ENCODE measurements at places on chromosomes 1 and 21. TPM values are rescaled to one million over a fixed set of nuclear protein-coding genes. Genes with fewer than 3 reads are reported as not detected.

The OPRD1 gene
- not detected for total RNA-seq

The ZNF648 gene
- total RNA-seq, result 0.08 TPM

The RPS8 gene
- total RNA-seq, result 2,198 TPM

The FCER1G gene
- total RNA-seq, result 0.76 TPM

The HSD11B1 gene
- 0.36 TPM for total RNA-seq

The B3GALT5 gene
- total RNA-seq, result 1.2 TPM

The BCL2L15 gene
- total RNA-seq, result 8.4 TPM

DNA sequence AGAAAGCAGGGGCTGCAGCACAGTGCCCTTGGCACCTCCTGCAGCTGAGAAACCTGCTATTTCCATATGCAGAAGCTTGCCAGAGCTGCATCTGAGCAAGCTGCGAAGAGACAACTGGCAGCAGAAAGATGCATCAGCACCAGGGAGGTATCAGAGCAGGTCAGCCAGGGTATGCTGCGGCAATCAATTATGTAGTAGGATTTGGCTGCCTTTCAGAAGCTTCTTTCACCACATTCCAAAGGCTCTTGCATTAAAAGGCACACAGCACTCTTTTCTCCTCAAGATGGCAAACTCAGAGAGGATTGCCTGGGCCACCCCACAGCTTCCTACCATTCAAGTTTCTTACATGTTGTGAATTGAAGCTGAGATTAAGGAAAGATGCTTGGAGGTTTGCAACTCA lies 47.6 kb upstream of the RAP1A start:
- no peak for ATAC-seq

DNA sequence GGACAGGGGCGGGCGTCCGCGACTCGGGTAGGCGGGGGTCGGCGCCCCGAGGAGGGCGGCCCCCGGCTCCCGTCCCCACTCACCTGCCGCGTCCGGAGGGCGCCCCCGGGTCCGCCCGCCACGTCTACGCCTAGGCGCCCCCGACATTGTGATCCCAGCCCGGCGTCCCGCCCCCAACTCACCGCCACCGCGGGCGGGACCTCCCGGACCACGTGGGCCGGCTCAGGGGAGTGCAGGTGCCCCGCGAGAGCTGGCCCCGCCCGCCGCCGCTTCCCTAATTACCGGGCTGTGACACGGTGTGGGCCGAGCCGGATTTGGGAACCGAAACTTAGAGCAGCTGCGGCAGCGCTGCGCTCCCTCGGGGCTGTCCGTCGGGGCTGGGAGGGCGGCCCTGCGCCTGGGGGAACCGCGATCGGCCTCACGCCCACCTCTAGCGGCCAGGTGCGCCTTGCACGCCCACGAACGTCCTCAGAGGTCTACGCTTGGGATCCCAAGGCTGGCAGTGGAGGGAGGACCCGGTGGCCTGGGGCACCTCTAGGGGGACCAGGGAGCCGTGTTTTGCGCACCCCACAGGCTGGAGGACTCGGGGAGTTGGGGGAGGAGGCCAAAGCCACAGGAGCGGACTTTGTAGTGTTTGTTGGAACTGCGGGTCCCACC lies 521 bp upstream of the NADK start:
- peak; percentile 79 for ATAC-seq

DNA sequence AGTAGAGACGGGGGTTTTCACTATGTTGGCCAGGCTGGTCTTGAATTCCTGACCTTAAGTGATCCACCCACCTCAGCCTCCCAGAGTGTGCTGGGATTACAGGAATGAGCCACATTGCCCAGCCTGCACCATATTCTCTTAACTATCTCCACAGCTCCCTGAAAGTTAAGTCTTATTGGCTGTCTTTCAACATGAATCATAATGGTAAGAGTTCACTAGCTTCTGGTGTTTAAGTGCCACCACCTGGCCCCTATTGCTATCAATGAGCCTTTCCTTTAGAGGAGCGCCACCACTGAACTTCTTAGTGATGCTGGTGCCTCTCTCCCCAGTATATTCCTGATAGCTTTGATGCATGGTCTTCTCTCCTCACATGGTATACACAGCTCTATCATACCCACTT lies 15.7 kb downstream of the ZFYVE9 start:
- ATAC-seq, result no peak

- no peak for ATAC-seq
Observed at GRCh38 chr1:98054786-98055185, 134.0 kb upstream of the DPYD start.

DNA sequence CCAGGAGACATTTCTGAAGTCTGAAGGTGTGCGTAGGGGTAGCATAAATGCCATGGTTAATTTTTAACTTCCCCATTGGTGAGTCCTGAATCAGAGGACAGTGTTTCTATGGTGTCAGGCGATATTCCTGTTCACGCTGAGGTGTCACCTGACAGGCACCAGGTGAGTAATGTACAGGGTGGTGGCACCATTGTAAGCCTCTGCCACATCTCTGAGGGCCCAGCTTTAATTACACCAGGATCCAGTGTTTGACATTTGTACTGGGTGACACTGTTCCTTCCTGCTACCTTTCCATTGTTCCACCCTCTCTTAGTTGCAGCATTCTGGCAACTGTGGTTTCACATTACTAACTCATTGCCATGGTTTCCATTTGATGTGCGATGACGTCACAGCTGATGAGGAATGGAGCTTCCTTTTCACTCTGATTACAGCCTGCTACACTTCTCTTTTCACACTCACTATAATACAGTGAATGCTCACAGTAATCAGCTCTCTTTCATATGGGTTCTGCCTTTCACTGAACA lies 40.6 kb upstream of the MARK1 start:
- peak; percentile 98 for ATAC-seq

GRCh38 chr21:37276377-37276776 lies 9.2 kb upstream of the VPS26C start:
- ATAC-seq, result no peak

- ATAC-seq, result no peak
Observed at GRCh38 chr1:196178083-196178635, 430.1 kb downstream of the KCNT2 start.

- ATAC-seq, result no peak
Observed at GRCh38 chr1:159843459-159843858, 16.8 kb downstream of the SLAMF8 start.

DNA sequence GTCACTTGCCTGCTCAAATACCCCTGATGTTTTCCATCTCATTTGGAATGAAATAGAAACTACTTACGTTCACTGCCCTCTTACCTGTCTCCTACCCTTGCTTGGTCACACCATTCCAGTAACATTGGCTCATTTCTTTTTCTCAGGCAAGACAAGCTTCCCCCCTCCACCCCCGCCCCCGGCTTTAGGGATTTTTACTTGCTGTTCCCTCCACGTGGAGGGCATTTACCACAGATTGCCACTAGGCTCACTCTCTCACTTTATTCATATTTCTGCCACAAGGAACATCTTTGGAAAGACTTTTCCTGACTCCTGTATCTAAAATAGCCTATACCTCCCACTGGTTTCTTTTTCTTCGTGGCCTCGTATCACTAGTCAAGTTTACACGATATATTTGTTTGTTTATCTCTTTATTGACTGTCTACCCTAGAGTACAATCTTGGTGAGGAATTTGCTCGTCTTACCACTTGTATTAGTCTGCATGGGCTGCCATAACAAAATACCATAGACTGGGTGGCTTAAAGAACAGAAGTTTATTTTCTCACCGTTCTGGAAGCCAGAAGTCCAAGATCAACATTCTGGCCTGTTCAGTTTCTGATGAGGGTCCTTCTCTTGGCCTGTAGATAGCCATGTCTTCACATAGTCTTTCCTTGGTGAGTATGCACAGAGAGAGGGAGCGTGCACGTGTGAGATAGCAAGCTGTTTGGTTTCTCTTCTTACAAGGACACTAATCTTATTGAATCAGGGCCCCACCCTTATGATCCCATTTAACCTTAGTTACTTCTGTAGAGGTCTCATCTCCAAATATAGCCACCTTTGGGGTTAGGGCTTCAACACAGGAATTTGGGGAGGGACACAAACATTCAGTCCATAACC lies 126.2 kb downstream of the NRDC start:
- no peak for ATAC-seq

DNA sequence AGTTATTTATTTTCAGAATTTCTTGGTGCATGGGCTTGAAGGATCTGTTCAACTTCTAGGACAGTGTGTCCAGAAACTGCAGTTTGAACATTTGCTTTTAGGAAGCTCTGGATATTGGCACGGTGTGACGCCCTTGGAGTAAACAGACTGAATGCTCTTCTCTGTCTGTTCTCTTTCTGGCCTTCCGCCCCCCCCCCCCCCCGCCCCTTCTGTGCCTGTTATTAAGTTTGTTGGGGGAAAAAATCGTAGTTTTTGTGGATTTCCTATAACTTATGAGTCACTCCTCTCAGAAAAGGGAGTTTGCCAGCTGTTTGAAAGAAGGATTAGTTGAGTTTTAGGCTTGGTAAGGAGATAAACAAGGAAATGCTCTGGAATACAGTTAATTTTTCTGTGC lies 1.2 kb downstream of the KCTD3 start:
- no peak for ATAC-seq

DNA sequence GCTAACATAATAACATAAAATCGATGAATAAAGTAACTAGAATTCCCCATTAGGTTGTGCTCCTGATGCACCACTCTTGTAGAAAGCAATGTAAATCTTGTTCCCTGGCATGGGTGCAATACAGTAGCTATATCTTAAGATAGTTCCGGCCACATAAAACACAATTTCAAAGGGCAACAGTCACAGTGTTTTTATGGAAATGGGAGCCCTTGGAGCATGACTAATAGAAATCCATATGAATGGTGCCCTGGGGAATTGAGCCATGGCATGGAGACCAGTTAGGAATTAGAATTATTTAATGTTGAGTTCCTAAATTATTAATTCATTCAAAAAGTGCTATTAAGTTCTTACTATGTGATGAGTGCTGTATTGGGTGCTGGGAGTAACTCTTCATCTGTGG lies 118.7 kb downstream of the KCNK2 start:
- no peak for ATAC-seq

- peak; percentile 73 for ATAC-seq
Observed at GRCh38 chr1:233443040-233443760, 115.7 kb downstream of the MAP3K21 start.
